ENCODE measurements at places on chromosomes 5 and 9.

DNA sequence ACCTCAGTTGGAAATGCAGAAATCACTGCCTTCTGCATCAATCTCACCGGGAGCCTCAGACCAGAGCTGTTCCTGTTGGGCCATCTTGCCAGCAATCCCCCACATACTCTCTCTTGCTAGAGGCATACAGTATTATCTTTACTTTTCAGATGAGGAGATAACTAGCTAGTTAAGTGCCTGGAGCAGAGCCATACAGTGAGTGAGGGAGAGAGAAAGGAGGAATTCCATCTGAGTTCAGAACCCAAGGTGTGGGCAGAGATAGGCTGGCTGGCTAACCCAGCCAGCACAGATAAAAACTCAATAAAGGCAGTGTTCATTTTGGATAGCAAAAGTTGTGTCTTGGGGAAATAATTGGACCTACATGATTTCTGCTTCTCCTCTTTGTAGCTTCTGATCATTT, 268.0 kb upstream of the KIF2A start:
- no peak for DNase-seq

DNA sequence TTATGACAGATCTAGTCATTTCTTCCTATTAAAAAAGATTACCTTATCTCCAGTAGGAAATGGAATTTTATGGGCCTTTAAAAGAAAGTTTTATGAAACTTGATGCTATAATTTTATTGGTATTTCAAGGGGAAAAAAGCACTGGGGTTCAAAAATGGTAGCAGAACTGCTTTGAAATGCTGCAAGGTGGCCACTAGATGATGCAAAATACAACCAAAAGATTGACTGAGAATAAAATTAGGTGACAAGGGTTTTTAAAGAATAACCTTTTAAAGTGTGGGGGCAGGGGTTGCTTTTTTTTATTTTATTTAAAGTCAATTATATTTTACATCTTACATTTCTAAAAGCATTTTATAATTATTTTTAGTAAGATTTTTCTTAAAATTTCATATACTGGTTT, 61.7 kb downstream of the KLF9 start:
- no peak for DNase-seq

GRCh38 chr5:44860267-44860666, 51.5 kb downstream of the MRPS30 start:
- DNase-seq: no peak

GRCh38 chr9:35646153-35646532, 4.6 kb downstream of the SIT1 start:
- no peak for DNase-seq

GRCh38 chr9:127613583-127613954, 1.5 kb downstream of the STXBP1 start:
- DNase-seq: no peak

All from stimulated activated CD8-positive, alpha-beta memory T cell treated with anti-CD3 and anti-CD28 coated beads, Interleukin-4, amount 100 ng/mL, for 1 hour (primary cell).